ENCODE measurements at places on chromosomes 7 and 10. TPM values are rescaled to one million over a fixed set of nuclear protein-coding genes. Genes with fewer than 3 reads are reported as not detected.

AEBP1 gene
- total RNA-seq, result 18.4 TPM

EFCAB10 gene
- not detected for total RNA-seq

GSTO2 gene
- total RNA-seq, result 1.1 TPM

TMEM229A gene
- total RNA-seq, result not detected

XPNPEP1 gene
- 36.4 TPM for total RNA-seq

SPACDR gene
- total RNA-seq, result 0.32 TPM

Data from left ventricle myocardium superior (tissue), 1 donor.